ENCODE measurements at places on chromosomes 11 and 22.

DNA sequence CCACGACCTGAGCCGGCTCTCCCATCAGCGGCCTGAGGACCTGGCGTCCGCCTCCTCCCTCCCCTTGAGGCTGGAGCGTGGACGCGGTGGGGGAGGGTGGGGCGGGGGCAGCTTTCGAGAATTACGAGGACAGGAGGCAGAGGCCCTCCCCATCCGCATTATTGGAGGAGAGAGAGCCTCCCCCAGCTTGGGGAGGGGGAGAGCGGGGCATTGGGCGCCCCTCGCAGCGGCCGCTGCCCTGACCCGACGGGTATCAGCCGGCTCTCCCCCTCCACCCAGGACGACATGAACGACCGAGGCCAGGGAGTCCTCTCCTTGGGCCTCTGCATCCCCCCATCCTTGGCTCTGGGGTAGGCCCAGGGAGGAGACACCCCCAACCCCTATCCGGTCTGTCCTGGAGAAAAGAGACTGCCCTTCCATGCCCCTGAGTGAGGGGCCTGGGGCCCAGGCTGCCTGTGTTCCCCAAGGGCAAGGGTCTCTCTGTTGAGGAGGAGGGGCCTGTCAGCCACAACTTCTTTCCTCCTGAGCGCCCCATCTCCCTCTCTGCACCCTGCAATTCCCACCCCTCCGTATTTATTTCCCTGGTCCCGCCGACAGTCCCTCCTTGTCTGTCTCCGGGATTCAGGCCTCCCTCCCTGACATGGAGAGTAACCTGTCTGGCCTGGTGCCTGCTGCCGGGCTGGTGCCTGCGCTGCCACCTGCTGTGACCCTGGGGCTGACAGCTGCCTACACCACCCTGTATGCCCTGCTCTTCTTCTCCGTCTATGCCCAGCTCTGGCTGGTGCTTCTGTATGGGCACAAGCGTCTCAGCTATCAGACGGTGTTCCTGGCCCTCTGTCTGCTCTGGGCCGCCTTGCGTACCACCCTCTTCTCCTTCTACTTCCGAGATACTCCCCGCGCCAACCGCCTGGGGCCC lies 495 bp downstream of the GPR137 start:
- DNase-seq = no peak

DNA sequence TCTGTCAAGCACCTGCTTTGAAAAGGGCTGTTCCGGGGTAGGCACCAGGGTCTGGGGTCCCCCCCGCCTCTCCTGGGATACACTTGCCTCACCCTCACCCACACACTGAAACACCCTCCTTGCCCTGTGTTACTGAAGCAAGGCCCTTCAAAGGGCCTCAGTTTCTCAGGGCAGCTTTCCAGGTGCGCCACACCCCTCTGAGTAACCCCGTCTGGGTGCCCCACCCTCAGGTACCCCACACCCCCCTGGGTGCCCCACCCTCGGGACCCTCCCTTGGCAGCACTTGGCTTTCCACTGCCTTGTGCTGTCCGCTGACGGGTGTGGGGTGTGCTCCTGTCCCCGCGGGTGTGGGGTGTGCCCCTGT lies 413.6 kb downstream of the TBC1D22A start:
- DNase-seq = no peak

- DNase-seq = no peak
These were observed 34.7 kb downstream of the RTN3 start for GRCh38 chr11:63716046-63716445.

GRCh38 chr11:13686776-13687175 lies 18.3 kb downstream of the FAR1 start:
- DNase-seq = no peak

DNA sequence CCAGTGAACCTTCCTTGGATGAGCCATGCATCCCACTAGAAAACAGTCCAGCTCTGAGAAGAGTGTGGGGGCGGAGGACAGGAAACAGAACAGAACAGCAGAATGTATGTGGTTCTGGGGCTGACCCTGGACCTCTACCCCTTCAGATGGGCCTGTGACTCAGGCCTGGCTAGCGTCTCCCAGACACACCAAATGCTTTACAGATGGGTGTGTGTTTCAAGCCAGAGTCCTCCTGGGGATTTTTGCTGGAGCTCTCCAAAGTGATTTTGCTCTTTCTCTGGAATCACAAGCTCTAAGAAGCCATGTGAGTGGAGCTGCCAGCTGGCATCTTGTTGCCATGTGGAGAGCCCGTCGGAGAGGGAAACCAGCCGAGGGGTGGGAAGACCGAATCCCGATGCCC lies 13.2 kb upstream of the C1QTNF4 start:
- DNase-seq = peak; percentile 61
